Stimulated activated CD4-positive, alpha-beta T cell treated with anti-CD3 and anti-CD28 coated beads, Interleukin-1b, Interleukin-23, amount 100 ng/mL, for 24 hours (primary cell): ENCODE measurements at places on chromosomes 16 and 17.

GRCh38 chr16:82807311-82807710 lies 180.5 kb downstream of the CDH13 start:
- no peak for DNase-seq

- DNase-seq, result no peak
Observed at GRCh38 chr16:35506018-35506897, 2046.8 kb downstream of the TP53TG3F start.

DNA sequence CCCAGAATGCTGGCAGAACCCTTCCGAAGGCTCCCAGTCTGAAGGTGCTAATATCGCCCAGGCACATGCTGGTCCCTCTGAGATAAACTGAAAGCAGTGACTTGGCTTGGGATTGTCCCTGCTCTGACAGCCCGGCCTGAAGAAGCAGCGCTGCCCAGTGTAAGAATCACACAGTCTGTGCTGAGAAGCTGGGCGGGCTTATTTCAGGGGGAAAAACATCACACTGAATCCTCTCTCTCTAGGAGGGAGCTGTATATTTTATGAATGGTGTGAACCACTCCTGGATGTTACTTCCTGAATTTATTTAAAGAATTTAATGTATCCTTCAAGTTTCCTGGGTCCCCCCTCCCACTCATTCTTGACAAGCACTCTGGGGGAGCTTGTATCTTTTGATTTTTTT lies 36.3 kb downstream of the GAS7 start:
- no peak for DNase-seq

DNA sequence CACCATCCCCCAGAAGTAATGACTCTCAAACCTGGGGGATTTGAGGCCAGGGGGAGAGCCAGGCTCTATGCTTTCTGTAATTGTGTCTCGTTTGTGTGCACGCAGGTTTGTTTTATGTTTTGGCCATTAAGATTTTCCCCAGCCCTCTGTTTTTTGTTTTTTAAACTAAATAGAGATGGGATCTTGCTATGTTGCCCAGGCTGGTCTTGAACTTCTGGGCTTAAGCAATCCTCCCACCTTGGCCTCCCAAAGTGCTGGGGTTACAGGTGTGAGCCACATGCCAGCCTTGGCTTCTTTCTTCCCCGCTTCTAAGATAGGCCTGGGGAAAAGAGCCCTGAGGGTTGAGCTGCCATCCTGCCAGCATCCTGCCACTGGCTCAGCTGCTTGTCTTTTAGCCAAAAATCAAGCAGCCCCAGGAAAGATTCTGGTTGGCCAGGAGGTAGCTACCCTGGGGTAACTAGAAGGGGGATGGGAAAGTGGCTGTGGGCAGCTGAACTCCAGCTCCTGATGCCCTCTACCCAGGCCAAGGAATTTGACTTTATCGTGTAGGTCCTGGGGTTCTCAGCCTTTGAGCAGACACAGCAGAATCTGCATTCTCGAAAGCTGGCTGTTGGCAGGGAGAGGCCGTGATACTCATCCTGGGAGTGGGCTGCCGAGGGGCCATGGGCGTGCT lies 18.4 kb downstream of the KDM8 start:
- no peak for DNase-seq

DNA sequence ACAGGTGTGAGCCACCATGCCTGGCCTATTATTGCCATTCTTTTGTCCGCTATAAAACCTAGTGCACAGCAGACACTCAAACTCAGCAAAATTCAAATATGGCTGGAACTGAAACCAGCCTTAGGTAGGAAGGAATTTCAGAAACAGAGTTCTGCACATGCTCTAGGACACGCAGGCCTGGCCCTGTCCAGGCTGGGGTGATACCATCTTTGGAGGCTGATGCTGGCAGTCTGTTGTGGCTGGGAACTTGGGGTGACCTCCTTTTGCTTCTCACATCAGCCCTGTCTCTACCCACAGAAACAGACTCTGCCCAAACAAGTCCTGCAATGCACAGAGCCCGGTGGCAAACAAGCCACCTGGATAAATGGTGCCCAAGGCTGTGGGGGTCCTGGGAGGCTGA lies 12.6 kb upstream of the KIFC3 start:
- no peak for DNase-seq

DNA sequence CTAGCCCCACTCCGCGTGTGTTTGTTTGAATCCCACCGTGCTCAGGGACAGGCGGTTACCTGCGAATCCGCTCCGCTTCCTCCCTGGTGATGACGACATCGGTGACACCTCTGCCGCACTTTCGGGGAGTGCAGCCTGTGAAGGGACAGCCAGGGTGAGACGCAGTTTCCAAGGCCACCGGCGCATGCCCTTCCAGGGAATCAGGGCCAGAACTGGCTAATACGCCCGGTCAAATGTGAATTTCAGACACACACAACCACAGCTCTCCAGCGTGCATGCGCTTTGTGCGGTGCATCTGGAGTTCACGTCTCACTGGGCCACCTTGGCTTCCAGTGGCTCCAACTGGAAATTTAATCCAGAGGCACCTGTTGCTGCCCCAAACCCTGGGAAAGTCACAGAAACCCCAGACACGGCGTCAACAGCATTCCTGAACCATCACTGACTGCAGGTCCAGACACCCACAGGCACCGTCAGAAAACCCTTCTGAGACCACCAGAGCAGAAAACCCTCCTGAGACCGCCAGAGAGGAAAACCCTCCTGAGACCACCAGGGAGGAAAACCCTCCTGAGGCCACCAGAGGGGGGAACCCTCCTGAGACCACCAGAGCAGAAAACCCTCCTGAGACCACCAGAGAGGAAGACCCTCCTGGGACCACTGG lies 6.6 kb upstream of the HEXD start:
- DNase-seq, result no peak

GRCh38 chr16:79082970-79083369 lies 517.6 kb downstream of the MAF start:
- DNase-seq, result no peak

DNA sequence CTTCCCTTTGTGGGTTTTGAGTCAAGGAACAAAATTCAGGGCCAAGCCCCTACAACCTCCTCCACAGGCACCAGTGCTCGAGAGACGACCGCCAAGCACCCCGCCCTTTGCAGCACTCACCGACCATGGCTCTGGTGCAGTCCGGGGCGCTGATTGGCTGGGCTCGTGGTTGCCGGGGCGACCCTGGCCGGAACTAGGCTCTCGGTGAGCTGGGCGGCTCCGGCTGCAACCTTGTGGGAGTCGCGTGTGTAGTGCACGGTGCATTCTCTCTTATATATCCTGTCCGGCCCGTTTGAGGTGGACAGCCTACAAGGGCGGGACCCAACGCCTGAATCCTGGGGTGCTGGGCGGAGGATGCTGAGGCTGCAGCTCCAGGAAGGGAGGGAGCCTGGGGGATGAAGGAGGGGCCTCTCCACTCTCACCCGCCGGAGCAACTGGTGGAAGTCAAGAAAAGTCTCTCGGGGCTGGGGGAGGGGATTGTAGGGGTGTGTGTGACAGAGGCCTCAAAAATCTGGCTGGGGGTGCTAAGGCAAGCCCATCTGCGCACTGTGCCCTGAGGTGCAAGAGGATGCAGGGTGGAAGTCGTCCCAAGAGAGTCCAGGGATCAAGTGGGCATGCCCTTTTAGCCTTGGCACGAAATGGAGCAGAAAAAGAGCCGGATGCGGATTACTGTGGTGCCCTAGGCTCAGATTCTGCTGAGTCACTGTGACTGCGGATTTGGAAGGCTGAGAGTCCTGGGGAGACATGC lies at the start of gene NQO1:
Gene NQO1, minus strand, starts transcription at position 248 of the 748 bp plus-strand sequence. Its CDS starts 121 bp downstream, at position 127.
- peak; percentile 73 for DNase-seq

DNA sequence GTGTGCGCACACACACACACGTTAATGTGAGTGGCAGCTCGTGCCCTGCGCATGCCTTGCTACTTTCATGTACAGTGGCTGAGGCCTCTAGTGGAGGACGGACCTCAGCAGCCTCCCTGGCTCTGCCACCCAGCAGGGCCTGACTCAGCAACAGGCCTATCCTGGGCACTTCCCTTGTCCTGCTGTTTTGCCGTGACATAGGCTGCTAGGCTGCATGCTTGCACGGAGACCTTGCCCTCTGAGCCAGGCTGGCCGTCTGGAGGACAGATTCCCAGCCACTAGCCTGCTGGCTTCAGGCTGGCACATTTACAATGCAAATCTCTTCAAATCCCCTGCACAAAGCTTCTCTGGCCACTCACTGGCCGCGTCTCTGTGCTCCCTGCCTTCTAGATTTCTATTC lies 9.5 kb downstream of the RNF213 start:
- no peak for DNase-seq

DNA sequence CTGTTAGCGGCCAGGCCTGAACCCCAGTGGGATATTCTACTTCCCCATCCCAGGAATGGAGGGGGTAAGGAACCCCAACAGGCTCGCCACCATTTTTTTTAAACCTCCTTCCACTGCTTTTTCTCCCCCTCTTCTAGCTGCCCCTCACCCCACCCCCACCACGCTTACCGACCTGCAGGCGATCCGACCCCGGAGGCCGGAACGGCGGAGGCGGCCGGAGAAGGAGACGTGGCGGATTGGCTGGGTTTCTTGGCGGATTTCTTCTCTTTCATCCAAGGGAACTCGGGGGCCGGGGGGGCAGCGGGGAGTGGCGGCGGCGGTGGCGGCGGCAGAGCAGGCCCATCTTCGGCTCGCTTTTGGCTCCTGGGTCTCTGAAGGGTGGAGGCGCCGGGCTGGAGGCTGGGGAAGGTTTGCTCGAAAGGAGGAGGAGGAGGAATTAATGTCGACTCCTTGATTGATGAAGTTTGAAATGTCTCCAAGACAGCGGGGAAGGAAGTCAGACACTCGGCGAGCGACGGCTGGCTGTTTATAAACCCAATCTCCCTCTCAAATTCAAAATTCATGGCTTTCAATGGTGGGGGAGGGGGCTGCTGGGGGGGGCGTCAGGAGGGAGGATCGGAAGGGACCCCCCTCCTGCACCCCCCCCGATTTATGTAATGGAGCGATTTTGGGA lies 424 bp downstream of the HOXB2 start:
- no peak for DNase-seq

GRCh38 chr17:13256545-13256944 lies 238.7 kb upstream of the ELAC2 start:
- DNase-seq, result no peak

DNA sequence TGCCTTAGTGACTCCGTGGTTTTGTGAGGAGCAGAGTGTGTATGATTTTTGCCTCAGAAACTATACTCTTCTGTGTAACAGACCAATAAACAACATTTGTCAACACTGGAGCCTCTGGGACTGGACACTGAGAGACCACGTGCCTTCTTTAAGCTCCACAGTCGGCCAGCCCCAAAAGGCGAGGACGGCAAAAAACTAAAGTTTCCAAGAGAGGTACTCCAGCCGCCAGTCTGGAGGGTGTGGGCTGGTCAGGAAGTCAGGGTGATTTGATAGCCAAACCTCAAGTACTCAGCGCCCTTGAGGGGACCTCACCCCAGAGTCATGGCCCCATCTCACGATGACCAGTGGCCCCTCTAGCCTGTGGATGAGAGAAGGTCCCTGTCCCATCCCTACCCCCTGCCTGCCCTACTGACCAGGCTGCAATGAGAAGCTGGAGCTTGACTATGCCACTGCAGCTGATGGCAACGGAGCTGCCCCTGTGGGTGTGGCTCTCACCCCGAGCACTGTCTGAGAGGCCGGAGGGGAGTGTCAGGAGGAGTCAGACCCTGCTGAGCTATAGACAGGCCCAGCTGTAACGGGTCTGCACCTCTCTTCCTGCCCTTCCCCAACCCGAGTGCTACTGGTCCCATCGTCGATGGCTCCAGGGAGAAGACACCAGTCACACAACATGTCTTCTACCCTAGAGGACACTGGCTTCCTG lies 19.8 kb downstream of the MNT start:
- DNase-seq, result no peak

- DNase-seq, result no peak
Observed at GRCh38 chr16:70809392-70810060, 8.6 kb upstream of the VAC14 start.

DNA sequence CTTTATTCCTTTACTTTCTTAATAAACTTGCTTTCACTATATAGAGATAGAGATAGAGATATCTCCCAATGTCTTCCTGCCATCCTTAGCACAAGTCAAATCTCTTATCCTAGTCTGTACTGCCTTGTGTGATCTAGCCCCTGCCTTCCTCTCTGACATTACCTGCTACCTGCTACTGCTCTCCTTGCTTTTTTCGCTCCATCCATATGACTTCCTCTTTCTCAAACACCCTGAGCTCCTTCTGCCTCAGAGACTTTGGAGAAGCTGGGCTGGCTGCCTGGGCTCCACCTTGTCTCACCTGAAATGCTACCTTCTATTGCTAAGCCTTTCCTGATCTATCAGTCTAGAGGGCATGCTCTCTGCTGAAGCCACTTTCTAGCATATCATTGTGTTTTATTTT lies 24.7 kb upstream of the WSB1 start:
- DNase-seq, result no peak

GRCh38 chr17:66495035-66495434 lies 192.6 kb downstream of the PRKCA start:
- no peak for DNase-seq

GRCh38 chr16:87382023-87382785 lies 1.4 kb downstream of the FBXO31 start:
- DNase-seq, result no peak

DNA sequence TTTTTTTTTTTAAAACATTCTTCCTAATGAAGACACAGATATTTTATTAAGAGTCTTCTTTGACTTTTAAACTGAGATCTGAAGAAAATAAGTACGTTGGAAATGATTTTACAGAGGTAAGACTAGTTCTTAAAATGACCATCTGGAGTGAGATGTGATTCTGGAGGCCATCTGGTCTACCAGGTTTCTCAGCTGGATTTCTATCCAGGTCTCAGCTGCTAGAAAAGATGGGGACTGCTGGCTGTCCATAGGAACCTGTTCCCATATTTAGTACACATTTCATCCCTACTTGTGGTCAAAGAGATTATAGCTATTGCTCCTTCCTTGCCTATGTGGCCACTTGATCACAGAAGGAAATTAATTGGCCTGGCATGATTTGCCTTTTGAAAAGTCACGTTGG lies 12.2 kb downstream of the PMFBP1 start:
- no peak for DNase-seq

DNA sequence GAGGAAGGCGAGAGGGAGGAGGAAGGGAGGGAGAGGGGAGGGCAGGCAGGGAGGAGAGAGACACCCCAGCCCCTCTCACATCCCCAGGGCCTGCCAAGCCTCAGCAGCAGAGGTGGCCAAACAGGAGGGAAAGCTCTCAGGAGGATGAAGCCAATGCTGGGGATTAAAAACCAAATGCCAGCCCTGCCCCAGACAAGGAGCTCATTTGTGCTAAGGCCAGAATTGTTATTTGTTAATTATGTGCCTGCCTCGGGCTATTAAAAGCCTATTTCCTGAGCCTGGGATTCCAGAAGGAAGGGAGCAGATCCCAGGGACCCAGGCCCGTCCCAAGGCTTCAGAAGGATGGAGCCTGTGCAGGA lies 27.9 kb upstream of the GINS2 start:
- no peak for DNase-seq

- DNase-seq, result no peak
Observed at GRCh38 chr17:45732926-45733505, 51.1 kb upstream of the CRHR1 start.

GRCh38 chr17:57941384-57942370 lies 13.5 kb downstream of the CUEDC1 start:
- no peak for DNase-seq
